ENCODE measurements at places on chromosomes 6 and 20.

DNA sequence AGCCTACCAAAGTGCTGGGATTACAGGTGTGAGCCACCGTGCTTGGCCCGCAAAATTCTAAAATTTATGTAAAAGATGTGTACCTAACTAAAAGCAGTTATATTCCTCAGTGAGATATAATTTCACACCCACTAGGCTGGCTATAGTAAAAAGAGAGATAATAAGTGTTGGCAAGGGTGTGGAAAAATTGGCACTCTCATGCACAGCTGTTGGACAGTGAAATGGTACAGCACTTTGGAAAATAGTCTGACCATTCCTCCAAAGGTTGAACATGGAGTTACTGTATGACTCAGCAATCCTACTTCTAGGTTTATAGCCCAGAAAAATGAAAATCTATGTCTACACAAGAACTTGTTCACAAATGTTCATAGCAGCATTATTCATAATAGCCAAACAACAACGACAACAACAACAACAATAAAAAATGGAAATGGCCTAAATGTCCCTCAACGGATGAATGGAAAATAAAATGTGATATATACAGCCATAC, 13.9 kb downstream of the C6orf15 start:
- DNase-seq, result no peak

DNA sequence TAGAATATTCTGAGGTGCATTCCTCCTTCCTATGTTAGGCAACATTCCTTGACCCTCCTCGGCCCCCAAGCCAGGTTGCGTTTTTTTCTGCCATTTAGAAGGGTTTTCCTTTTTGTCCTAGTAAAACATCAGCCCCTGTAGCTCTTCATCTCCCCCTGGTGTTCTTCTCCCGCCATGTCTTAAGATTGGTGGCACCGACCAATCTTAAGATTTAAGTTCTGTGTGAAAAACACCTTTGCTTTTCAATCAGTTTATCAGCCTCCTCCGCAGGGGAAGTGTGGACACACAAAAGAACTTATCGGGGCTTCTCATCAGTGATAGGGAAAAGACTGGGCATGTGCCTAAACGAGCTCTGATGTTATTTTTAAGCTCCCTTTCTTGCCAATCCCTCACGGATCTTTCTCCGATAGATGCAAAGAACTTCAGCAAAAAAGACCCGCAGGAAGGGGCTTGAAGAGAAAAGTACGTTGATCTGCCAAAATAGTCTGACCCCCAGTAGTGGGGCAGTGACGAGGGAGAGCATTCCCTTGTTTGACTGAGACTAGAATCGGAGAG, 719 bp upstream of the EDN1 start:
- no peak for DNase-seq

DNA sequence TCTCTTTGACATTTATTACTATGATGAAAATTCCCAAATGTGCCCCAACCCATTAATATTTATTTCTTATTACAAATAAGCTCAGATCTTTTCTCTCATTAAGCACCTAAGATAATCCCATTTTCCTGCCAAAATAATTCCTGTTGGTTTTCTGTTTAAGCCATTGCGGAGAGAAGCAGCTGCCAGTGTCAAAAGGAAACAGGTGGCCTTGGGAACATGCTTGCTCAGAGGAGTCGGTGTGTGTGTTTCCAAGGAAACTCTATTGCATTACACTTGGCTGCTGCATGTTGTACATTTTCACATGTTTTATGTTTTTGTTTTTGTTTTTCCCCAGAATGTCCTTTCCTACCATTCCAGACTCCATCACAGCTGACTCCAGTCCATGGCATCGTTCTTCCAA, 56.4 kb downstream of the CD24 start:
- no peak for DNase-seq

- peak; percentile 3 for DNase-seq
These were observed at the start of gene MC3R for GRCh38 chr20:56247954-56248782. Gene MC3R (plus strand): TSS chr20:56248732. CDS start chr20:56248844, 112 bp downstream.

DNA sequence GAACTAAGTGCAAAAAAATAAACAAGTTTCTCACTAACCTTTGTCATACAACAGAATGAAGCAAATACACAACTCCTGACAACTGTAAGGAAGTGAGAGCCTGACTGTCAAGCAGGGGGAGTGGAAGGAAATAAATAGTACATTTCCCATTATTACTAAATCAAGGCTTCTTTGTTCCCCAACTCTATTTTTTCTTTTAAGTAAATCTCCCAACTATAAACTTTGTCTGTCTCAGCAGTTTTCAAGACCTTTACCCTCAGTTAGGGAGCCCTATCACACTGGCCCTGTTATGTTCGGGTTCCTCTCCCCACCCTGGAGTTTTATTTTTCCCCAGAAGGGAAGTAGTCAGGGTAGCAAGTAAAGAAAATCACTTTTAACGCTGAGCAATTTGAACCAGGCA, 24.1 kb upstream of the IPCEF1 start:
- DNase-seq, result no peak

GRCh38 chr6:136059308-136059707, 190.8 kb downstream of the MTFR2 start:
- DNase-seq, result no peak

- no peak for DNase-seq
These were observed 2.1 kb upstream of the TMEM151B start for GRCh38 chr6:44268095-44268628.

DNA sequence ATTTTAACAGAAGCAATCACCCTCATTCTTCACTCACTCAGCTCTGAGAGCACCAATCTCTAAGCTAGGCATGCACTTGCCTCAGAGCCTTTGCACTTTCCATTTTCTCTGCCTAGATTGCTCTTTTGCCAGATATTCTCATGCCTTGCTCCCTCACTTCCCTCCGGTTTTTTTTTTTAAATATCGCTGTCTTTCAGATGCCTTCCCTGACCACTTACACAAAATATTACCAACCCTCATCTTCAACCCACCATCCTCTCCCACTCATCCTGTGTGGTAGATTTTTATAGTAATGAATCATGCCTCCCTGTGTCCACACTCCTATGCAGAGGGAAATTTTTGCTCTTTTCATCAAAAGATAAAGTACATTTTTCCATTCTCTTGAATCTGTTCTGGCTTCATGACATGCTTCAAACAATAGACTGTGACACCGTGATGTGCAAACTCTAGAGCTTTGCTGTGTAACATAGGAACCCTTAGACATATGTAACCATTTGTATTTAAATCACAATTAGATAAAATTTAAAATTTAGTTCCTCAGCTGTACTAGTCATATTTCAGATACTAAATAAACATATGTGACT, 437.1 kb downstream of the UTRN start:
- no peak for DNase-seq

DNA sequence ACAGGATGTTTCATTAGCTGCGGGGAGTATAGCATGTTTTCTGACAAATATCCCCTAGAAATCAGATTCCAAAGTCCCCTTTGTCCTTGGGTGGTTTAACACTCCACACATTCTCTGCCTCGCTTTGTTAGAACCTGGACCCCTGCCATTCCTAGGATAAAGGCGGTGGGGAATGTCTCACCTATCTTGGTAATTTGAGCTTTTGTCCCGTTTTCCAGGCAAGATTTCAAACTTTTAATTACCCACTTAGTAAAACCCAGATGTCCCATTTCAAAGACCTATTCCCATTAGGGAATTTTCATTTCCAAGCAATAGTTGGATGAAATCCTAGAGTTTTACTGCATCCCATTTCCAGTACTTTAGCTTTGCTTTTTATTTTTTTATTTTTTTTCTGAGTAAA, 501.0 kb upstream of the MAP3K7 start:
- DNase-seq, result no peak

- DNase-seq, result no peak
These were observed 7.0 kb downstream of the SYNJ2 start for GRCh38 chr6:157988700-157989063.

- DNase-seq, result no peak
These were observed 580.7 kb downstream of the LMBRD1 start for GRCh38 chr6:69216127-69216526.

DNA sequence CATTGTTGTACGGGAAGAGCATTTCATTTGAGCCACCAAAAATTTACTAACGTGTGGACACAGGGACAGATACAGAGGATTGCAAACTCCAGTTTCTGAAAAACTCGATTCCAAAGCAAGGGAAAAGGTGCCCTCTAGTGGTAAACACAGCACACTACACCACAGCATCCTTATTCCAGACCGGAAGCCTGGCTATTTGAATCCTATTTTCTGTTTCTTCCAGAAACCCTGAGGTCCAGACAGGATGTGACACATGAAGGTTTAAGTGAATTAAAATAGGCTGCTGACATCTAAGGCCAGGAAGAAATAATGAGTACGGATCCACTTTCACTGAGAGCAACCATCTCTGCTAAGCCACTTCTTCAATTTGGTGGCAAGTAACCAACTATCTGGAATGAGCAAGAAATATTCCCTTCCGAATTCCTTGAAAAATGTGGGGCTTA, 31.8 kb upstream of the GMPR start:
- DNase-seq, result no peak

DNA sequence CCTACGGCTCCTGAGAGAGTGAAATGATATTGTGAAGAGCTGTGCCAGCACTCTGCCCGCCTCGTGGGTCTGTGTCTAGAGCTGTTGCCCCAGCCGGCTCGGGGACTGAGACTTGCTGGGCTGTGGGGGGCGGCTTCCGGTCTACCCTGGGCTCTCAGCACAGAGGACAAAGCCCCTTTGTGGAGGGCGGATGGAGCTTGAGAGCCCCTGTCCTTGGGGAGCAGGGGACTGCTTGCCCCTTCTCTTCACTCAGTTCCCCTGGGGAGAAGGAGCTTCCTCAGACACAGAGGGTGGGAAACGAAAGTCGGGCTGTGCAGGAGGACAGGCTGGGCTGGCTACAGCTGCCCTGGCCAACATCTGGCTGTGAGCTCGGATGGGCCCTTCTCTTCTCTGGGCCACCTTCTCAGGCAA, 11.0 kb downstream of the SRC start:
- no peak for DNase-seq

- DNase-seq, result no peak
These were observed 830 bp upstream of the CYP24A1 start for GRCh38 chr20:54174457-54175175.

GRCh38 chr20:48673507-48673906, 154.3 kb downstream of the PREX1 start:
- DNase-seq, result no peak

DNA sequence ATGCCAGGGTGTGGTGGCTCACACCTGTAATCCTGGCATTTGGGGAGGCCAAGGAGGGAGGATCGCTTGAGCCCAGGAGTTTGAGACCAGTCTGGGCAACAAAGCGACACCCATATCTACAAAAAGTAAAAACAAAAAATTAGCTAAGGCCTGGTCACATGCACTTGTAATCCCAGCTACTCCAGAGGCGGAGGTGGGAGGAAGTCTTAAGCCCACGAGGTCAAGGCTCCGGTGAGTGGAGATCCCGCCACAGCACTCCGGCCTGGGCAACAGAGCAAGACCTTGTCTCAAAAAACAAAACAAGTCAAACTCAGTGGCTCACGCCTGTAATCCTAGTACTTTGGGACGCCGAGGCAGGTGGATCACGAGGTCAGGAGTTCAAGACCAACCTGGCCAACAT, 35.6 kb downstream of the SRSF3 start:
- no peak for DNase-seq

- DNase-seq, result no peak
These were observed 67.5 kb downstream of the JARID2 start for GRCh38 chr6:15313367-15313766.

DNA sequence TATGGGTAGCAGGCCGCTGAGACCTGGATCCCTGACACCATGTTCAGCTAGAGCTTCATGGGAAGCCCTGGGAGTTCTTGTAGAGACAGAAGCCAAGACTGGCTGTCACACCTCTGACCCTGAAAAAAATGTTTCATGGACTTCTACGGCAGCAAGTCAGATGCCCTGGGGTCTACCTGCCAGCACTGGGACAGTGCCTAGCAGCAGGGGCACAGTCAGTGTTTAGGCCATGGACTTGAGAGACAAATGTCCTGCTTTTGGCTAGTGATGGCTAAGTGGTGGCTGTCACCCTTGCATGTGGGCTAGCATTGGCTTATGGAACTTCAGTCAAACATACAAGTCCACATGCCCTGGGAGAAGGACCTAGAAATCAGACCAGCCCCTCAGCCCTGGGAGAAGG, 41.3 kb upstream of the SSTR4 start:
- DNase-seq, result no peak

DNA sequence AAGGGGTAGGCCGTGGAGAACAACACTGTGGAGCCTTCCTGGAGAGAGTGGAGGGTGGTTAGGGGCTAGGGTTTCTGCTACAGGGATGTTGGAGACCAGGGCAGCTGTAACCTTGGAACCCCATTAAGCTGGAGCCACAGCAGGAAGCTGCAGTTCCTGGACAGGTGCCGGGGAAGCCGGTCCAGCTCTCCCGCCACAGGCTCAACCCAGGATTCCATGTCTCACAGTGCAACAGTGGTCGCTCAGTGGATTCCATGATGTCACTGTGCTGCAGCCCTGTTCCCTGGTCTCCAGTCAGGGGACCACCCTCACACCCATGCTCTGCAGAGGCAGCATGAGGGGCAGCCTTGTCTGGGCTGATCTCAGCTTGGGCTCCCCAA, 264.6 kb upstream of the CDYL start:
- DNase-seq, result no peak

DNA sequence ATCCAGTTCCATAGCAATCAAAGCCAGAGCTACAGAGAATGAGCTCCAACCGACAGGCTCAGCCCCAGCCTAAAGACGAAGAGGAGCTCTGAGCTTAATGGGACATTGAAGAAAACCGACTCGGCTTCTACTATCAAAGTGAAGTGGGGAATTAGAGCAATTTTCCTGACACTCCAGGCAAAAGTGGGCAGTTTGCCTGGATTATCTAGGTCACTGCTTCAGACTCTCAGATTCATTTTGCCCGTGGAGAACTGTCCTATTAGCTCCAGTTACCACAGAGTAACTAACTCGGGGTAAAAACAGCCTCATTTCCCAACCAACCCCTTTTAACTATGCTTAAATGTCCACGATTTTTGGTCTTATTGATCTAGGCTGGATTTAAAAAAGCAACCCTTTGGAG, 592.1 kb upstream of the NRSN1 start:
- no peak for DNase-seq
